ENCODE measurements at places on chromosomes 5 and 9.

DNA sequence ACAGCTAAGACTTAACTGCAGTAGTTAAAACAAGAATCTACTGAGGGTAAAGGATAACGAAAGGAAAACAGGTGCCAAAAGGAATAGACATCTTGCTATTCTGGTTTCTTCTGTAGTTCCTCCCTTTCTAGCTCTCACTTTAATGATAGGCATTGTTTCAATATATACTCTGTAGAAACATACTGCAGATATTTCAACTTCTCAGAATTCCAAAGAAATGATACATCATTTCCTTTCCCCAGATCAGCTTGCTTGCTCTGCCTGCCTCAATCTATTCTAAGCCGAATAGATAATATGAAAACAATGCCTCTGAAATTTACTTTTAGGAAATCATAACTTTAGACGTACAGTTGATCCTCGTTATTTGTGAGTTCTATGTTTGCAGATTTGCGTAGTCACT is 46.3 kb downstream of the ACO1 start:
- DNase-seq: no peak

- peak; percentile 94 for DNase-seq
Observed at GRCh38 chr9:136902259-136902821, 16.0 kb downstream of the TRAF2 start.

DNA sequence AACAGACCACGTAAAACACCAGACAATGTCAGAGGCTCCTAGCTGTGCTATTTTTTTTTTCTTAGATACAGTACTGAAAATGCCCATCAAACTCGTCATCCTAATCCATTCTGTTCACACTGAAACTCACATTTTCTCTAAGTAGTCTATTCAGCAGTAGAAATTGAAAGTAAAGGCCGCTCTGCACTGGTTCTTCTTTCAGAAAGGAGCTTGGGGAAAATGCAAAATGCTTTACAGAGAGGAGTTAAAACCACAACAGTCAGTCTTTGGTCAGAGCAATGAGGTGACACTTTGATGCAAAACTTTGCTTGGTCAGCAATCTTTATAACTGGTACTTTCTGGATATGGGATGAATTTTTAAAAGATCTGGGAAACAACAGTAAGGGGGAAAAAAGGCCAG is 43.8 kb upstream of the SUSD1 start:
- DNase-seq: peak; percentile 91

DNA sequence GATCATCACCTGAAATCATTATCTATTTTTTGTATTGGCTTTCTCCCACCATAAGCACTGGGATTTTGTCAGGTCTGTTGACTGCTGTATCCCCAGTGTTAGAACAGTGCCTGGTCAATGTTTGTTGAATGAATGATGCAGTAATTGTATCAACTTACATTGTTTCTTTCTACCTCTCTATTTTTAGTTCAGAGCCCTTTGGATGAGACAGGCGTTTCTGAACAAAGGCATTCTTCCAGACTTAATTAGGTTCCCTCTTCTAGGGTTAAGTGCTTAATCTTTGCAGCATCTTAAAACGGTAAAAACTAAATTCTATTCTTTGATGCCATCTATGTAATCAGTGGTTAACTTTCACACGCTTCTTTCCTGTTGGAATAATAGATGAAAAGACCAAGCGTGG is 26.3 kb downstream of the SLC44A1 start:
- DNase-seq: no peak

- DNase-seq: peak; percentile 86
Observed at GRCh38 chr5:180832638-180833068, 28.4 kb downstream of the ZFP62 start.

- DNase-seq: no peak
Observed at GRCh38 chr9:81086416-81086815, 602.9 kb downstream of the TLE1 start.

- no peak for DNase-seq
Observed at GRCh38 chr5:14006823-14007520, 62.5 kb upstream of the DNAH5 start.

DNA sequence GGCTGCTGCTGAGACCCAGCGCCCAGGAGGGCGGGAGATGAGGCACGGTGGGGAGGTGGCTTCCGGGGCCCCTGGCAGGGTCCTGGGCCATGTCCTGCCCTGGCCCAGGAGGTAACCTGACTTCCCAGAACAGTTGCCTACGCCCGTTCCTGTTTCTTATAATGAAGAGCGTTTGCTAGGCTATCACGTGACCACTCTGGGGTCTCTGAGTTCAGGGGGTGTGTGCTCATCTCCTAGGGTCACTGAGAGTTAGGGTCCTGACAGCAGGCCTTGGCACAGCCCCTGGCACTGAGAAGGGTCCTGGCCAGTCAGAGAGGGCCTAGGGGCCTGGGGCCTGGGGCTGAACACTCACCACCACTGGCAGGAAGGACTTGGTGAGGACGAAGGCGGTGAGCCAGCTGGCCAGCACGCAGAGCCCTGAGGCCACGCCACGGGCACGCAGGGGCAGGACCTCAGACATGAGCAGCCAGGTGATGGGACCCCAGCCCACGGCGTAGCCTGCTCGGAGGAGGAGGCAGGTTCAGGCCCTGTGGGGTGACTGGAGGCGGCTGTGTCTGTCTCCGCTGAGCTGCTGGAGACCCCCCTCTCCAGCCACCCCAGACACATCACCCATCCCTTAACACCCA is 6.0 kb downstream of the SLC2A6 start:
- DNase-seq: no peak

DNA sequence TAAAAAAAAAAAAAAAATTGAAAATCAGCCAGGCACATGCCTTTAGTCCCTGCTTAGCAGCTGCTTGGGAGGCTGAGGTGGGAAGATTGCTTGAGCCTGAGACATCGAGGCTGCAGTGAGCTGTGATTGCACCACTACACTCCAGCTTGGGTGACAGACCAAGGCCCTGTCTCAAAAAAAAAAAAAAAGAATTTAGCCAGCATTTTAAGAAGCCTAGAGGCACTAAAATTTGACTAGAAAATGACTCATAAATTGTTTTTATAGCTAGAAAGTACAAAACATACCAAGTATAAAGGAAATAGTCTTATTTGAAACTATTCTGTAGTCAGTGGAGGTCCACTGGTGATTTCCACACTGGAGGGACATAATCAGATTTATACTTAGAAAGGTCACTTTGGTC is 17.5 kb downstream of the LRRC70 start:
- no peak for DNase-seq

GRCh38 chr9:120556775-120557174 is 23.2 kb downstream of the CDK5RAP2 start:
- no peak for DNase-seq

GRCh38 chr9:26263478-26263877 is 585.2 kb upstream of the TUSC1 start:
- no peak for DNase-seq

- peak; percentile 4 for DNase-seq
Observed at GRCh38 chr9:91362051-91362611, 413 bp upstream of the AUH start.

DNA sequence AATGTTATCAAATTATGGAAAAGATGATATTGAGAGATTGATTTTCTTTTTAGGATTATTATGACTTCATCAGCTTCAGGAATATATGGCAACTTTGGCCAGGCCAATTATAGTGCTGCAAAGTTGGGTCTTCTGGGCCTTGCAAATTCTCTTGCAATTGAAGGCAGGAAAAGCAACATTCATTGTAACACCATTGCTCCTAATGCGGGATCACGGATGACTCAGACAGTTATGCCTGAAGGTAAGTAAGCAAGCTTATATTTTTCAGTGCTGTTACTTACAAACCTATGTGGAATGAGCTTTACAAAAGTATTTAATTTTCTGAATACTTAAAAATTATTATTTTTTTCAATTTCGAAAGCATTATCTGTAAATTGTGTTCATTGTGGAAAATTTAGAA is 26.5 kb downstream of the HSD17B4 start:
- no peak for DNase-seq

DNA sequence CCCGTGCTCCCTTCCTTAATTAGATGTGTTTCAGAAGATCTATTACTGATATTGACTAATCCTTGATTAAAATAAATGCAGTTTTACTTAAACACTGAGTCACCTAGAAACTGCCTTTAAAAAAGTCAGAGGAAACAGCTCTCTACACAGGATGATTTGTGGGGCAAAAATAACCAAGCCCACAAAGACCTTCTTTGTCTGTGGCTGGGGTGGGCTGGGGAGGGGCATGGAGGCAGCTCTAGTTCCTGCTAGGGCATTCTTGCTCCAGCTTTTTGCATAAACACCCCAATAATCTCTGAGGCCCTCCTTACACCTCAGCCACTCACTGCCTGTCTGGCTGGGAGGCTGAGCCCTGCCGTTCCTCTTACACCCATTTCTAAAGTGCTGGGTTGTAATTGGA is 227.6 kb upstream of the DAP start:
- peak; percentile 29 for DNase-seq

DNA sequence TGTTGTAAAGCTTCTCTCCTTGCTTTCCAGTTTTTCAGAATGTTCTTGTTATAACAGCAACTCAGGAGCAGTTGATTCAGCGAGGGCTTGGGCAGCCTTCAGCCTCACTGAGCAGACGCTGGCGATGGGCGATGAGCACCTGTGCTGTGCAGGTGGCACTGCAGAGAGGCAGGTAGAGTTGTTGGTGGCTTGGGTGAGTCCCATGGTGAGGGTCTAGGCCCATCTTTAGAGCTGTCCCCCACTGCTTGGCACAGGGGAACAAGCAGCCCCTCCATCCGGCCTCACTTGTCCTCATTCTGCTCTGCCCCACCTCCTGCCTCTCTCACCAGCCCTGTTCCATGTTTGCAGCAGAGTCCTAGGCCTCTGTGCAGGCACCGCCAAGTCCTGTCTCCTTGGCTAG is 6.1 kb upstream of the CXCL14 start:
- no peak for DNase-seq

DNA sequence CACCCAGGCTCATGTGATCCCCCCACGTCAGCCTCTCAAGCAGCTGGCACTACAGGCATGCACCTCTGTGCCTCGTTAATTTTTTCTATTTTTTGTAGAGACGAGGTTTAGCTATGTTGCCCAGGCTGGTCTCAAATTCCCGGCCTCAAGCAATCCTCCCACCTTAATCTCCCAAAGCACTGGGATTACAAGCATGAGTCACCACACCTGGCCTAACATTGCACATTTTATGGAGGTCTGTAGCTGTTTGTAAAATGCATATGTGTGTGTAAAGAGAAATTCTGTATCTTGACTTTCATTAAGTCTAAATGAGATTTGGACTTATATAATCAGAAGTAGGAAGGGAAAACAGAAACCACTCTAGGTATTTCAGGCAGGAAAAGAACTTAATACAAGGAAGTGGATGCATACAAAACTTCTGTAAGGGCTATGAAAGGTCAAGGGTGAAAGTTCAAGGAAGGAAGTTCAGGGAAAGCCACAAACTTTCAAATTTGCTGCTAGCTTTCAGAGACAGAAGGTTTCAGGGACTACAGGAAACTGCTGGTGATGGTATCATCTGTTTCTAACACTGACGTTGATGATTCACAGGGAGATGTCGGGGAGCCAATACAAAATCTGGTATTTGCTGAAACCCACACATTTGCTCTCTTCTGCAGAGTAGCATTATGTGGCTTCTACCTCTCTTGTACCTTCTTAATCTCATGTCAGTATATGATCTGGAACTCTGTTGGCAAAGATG is 209.4 kb downstream of the PIK3R1 start:
- DNase-seq: peak; percentile 74
